ENCODE measurements at places on chromosomes 7 and 10.

DNA sequence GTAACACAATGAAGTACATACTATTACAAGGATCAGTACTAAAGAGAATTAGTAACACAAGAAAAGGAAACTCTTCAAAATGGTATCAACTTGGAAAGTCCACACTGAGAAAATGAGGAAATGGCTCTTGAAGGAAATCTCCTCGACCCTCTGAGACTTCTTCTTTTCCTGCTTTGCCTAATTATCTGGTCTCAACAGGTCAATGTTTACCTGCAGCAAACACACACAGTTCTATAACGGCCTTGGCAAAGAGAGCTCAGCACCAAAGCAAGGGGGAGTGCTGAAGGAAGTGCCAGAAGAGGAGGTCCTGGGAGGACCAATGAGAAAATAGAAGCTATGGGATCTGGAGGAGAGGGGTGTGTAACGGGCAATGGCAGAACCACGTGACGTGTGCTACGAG is 21.9 kb downstream of the CHCHD3 start:
- no peak for DNase-seq

- no peak for DNase-seq
These were observed 290.6 kb downstream of the FRMD4A start for GRCh38 chr10:14039968-14040668.

DNA sequence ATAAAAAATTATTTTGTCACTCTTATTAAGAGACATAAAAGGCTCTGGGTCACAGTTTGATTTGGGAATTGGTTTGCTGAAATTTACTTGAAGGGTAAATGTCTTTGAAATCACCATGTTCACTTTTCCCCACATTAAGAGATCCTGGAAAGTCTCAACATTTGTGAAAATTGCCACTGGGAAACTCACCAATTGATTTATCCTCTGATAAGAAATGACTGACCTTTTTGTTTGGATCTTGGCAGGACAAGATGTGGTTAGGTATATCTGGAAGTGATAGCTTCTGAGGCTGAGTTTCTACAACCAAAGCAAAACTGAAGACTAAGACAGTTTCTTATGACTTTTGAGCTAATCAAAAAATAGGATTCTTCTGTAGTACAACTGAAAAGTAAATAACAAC is 107.1 kb upstream of the TMEM106B start:
- no peak for DNase-seq

DNA sequence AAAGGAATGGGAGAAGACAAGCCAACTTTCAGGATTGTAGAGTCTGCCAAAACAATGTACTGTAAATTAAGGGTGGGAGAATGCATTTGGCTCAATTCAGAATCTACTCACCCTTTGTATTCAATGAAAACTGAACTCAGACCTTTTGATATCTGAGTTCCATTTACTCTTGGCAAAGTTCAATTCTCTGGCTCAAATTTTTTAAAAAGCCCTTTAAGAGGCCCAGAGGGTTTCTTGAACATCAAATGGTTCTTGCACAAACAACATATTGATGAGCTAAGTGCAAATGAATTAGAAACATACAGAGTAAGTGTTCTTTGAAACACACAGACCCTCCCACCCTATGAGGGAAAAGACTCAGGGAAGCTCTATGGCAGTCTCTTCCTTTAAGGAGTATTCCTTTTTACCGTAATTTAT is 5.2 kb upstream of the XPNPEP1 start:
- DNase-seq, result no peak

GRCh38 chr10:107341281-107341680 is 176.8 kb upstream of the SORCS1 start:
- no peak for DNase-seq

- no peak for DNase-seq
These were observed 34.4 kb upstream of the FAM20C start for GRCh38 chr7:157771-158625.

DNA sequence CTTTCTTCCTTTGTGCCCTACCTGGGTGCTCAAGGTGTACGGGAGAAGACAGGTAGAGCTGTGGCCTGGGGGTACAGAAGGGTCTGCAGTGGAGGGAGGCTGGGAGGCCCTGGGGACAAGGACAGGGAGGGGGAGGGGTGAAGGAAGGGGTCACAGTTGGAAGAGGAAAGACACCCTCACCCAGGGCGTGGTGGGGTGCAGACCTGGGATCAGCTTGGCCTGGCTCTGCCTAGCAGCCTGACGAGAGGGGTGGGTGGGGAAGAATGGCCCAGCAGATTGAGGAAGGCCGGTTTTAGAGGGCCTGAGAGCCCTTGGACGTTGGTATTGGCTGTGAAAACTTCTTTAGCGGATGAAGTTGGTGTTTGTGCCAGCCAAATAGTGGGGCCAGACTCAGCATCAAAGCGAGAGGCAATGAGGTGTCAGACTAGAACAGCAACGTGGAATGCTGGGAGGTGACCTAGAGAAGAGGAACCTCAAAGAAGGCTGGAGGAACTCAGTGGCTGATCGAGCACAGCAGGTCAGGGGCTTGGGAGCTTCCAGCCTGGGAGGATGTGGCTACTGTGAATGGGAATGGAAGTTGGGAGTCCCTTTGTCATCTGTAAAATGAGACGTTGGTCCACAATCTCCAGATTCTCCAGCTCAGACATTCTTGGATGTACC is 18.1 kb upstream of the TRIM8 start:
- no peak for DNase-seq

DNA sequence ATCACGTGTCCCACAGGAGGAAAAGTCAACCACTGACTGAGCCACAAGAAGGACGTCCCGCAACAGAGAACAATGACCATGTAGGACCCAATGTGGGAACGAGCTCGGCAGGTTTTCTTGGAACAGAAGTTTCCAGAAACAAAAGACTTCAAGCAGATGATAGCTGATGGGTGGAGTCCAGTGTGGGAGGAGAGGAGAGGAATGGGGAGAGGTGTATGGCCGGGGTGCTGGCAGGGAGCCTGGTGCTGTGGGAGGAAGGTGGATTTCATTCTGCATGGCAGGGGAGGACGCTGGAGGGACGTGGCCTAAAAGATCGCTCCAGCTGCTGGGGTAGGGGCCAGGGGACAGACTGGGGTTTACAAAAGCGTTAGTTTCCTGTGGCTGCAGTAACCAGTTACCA is 48.5 kb upstream of the LMTK2 start:
- no peak for DNase-seq

- no peak for DNase-seq
These were observed 2.5 kb upstream of the LAMB4 start for GRCh38 chr7:108132551-108133265.

- DNase-seq, result no peak
These were observed 36.2 kb downstream of the AMPH start for GRCh38 chr7:38594949-38595348.

GRCh38 chr10:100101192-100102076 is 19.8 kb upstream of the CPN1 start:
- DNase-seq, result no peak

GRCh38 chr7:67451306-67451705 is 454.7 kb downstream of the TYW1 start:
- no peak for DNase-seq

DNA sequence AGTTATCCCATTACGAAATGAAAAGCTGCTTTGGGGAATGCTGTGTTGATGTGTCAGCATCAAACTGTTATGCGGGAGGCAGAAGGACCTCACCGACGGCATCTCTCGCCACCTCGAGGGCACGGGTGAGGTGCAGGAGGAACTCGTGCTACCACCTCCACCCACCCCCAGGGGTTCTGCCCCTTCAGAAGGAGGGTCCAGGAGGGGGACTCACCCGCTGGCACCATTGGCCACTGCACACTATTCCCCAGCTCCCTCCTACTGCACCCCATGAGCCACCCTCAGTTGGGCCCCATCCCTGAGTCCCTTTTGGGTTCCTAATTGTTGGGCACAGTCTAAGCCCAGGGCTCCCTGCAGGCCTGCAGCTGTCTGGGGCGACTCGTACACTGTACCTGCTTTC is 236.6 kb downstream of the PTPRN2 start:
- DNase-seq, result no peak

Measured in stimulated activated CD4-positive, alpha-beta T cell treated with anti-CD3 and anti-CD28 coated beads, TNF-alpha, amount 100 ng/mL, for 1 hour (primary cell).